ENCODE measurements at places on chromosomes 5 and 9.
A peak's percentile ranks its signal among the peaks of the same experiment; 100 is the strongest.

DNA sequence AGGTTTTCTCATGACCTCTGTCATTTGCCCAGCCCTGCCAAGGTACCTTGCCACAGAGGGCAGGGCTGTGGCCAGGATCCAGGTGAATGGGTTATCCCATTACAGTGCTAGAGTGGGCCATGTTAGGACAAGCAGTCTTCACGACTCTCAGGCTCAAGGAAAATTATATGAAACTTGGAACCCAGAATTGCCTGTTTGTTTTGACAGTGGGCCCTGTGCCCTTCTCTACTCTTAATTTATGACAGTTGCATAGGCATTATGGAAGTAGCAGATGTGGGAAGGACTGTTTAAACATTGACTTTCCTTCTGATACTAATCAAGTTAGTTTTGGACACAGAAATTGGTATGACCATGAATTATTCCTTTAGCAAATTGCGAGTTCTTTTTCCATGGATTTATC, 41.7 kb downstream of the ITGA2 start:
- no peak for DNase-seq

GRCh38 chr5:89105171-89105695, 222.2 kb upstream of the MEF2C start:
- DNase-seq = no peak

- no peak for DNase-seq
These were observed 213.3 kb downstream of the DNAH5 start for GRCh38 chr5:13731121-13731628.

- DNase-seq = peak; percentile 57
These were observed 92.7 kb upstream of the NEURL1B start for GRCh38 chr5:172548311-172548731.

- peak; percentile 91 for DNase-seq
These were observed 211.7 kb downstream of the LRRC70 start for GRCh38 chr5:62790348-62790747.

DNA sequence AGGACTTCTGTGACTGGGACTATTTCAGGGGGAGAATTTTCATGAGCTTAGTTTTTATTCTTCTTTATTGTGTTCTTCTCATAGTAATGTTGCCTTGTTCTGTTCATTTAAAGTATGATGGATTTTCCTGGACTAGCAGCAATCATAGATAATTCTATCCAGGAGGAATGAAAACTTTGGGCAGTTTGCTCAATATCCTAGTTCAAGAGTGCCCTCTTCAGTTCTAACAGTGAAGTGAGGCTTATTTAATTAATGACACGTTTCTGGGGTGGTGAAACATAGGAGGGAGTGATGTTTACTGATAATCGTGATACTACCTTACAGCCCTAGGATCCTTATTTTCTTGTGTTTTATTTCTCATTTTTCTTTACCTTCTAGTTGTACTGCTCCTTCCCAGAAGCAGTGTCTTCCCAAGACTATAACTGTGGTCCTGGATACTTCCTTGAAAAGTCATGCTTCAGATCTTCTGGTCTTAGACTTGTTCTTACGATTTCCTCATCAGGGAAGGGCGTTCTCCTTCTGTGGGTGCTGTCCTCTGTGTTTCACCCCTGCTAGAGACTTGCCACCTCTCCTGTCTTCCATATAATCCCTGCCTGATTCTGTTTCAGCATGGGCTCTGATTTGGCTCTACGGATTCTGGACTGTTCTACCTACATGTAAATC, 57.4 kb downstream of the CFAP95 start:
- DNase-seq = no peak

GRCh38 chr5:44089424-44090144, 299.6 kb downstream of the FGF10 start:
- no peak for DNase-seq

- DNase-seq = no peak
These were observed 2.5 kb upstream of the ST6GALNAC4 start for GRCh38 chr9:127919253-127919815.

DNA sequence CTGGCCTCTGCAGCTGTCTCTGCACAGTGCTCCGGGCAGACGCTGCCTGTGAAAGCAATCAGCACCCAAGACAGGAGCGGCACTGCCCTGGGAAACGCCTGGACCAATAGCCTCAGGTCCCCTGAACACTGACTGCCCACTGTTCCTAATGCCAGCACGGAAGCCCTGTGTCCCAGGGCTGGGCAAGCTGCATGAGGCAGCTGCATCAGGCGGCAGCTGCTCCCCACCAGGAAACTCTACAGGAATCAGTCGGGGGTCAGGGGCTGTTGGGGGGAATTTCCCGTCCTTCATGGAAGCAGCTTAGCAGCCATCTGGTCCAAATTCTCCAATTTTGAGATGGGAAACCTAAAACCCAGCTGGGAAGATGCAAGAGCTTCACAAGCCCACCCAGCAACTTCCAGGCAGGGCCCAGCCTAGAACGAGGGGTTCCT, 118.6 kb downstream of the VAV2 start:
- no peak for DNase-seq

DNA sequence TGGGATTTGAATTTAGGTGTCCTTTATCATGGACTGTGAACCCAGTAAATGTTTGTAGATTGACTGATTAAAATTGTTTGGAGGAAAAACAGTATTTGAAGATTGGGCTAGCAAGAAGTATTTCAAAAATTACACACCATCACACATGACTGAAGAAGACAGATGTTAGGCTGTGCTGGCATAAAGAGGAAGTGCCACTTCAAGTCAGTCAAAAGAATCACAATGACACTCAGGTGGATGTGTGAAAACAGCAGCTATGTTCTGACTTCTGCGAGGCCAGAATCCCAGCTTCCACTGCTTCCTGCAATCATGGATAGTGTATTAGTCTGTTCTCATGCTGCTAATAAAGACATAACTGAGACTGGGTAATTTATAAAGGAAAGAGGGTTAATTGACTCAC, 393.3 kb downstream of the DMRT2 start:
- no peak for DNase-seq

DNA sequence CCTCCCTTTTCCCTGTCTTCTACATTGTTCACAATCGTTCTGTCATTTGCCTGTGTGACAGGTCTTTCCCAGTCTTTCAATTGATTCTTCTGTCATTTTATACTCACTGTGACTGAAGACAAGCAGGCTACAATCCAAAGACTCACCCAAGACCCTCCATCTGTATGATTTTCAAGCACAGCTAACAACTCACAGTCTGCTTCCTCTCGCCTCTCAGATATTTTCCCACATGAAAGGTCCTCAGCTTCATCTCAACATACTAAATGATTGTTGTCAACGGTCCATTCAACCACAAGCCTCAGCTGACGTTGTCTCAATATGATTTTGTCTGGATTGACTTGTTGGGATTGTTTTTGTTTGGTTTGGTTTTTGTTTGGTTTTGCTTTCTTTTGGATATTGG, 346.5 kb downstream of the NFIB start:
- no peak for DNase-seq

DNA sequence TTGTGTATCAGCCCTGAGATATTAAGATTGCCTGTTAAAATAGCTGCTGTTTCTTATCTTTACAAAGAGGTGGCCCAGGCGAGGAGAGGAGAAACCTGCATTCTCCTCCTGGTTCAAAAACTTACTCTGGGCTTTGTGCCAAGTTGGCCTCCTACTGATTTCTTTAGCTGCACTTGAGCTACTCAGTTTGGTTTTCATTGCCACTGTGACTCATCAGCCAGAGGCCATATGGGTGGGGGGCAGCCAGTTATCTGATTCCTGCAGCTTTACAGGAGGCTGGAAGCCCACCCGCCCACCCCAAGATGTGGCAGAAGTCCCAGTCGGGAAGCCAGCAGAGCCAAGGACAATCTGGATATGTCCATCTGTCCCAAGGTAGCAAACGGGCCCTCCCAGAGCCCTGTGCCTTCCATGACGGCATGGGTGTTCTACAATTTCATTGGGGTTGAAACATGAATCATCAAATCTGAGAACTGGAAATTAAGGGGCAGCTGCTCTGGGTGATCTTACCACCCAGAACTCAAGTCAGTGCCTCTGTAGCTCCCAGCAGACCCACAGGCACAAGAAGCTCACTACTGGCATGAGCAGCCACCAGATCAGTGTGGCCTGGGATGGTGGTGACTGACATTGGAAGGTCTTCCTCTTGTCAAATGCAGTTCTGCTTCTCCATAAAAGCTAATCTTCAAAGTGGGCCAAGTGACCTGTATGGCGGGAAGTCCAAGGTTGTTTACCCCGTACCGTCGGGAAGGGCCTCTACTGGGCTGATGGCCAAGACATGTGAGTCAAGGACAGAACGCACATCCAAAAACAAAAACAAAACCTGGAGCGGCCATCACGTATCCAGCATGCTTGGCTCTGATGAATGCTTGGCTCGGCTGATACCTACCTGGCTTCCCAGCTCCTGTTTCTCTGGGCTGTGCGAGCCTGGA, 15.6 kb downstream of the FCN2 start:
- peak; percentile 69 for DNase-seq

- DNase-seq = peak; percentile 56
These were observed 307.5 kb downstream of the ZNF608 start for GRCh38 chr5:124438903-124439281.

DNA sequence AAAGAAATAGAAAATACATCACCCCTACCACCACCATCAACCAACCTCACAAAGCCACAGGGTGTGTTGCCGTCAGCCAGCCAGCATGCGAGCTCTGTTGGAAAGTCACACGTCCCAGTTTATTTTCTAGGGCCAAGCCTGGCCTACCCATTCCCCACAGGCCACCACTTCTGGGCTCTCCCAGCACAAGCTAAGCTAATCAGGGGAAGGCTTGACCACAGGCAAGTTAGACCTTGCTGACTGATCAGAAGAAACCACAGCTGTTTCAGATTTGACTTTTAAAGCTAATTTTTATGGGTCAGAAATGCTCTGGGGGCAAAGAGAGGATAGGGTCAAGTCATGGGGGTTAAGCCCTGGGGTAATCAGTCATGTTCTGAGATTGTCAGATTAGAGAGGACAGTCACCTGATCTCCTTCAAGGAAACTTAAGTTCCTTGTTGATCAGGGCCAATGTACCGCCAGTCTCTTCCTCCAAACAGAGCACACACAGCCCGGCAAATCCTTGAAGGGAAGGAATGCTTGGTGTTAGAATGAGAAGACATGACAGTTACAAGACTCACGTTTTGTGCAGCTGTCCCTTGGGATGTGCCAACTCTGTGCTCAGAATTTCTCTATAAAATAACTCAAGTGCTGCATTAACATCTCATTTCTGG, 7.6 kb downstream of the SHB start:
- DNase-seq = no peak

DNA sequence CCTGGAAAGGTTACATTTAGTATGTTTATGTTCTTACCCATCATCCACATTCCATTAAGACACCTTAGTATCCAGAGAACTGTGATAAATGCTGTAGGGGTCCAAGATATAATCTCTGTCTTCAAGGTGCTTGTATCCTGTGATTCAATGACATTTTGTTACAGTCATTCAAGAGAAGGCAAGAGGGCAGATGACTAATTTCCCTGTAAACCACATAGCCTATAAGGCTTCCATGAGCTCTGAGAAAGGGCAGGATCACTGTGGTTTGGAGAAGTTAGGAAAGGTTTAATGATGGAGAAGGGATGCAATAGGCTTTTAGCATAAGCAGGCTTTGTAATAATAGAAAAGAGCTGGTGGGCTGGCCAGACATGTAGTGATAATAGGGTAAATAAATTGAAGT, 40.0 kb downstream of the PAPPA start:
- DNase-seq = no peak

- DNase-seq = no peak
These were observed 10.6 kb downstream of the FSD1L start for GRCh38 chr9:105458404-105458803.

- DNase-seq = peak; percentile 74
These were observed 939.7 kb downstream of the NR2F1-AS1 start for GRCh38 chr5:92641031-92641962.

GRCh38 chr5:80502800-80503199, 14.9 kb downstream of the FAM151B start:
- DNase-seq = no peak

- DNase-seq = no peak
These were observed 110.5 kb downstream of the SNX18 start for GRCh38 chr5:54628050-54628449.

DNA sequence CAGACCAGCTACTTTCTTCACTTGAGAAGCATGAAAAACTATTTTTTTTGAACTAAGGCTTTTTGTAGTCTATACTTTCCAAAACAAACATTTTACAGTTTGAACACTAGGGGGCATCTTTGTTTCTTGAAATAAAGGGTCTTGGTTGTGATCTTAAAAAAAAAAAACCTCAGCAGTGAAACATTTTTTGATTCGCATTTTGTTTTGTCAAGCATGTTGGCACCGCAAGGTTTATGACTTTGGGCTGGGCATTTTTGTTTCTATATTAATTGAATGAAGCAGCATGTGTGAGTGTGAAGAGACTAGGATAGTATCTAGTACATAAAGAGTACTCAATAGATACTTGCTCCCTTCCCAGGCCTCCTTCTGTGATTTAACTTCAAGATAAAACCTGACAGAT, 31.6 kb upstream of the ACOT12 start:
- peak; percentile 30 for DNase-seq

GRCh38 chr9:82677086-82677485, 385.9 kb downstream of the RASEF start:
- DNase-seq = no peak

DNA sequence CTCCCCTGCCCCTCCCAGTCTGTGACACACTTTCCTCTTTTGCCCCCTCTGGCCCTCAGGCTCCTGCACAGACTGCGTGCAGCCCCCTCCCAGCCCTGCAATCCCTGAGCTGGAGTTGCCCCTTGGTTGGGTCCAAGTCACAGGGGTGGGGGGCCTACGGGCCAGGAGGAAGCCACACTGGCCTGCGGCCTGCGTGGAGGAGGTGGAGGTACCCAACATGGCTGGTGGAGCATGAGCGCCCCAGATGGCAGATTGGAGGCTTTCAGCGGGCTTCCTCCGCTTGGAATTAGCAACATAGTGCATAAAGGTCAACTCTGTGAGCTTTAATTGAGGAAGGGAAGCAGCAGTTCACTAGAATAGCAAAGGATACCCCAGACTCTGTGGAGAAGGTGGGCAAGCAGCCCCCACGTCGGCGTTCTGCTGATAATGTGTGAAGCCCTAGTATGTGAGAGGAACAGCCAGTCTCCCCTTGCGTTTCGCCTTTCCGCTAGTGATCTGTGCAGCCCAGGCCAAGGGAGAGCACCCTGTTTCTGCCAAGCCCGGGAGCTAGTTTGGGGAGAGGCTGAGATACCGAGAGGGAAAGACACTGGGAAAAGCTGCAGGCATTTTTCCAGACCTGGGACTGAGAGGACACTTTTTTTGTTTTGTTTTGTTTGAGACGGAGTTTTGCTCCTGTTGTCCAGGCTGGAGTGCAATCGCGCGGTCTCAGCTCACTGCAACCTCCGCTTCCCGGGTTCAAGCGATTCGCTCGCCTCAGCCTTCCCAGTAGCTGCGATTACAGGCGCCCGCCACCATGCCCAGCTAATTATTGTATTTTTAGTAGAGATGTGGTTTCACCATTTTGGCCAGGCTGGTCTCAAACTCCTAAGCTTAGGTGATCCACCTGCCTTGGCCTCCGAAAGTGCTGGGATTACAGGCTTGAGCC, 35.3 kb upstream of the MACIR start:
- DNase-seq = no peak

- DNase-seq = no peak
These were observed 261.8 kb downstream of the MCTP1 start for GRCh38 chr5:95022967-95023695.
